Erythroblast (primary cell): ENCODE measurements at places on chromosomes 12 and 14.

DNA sequence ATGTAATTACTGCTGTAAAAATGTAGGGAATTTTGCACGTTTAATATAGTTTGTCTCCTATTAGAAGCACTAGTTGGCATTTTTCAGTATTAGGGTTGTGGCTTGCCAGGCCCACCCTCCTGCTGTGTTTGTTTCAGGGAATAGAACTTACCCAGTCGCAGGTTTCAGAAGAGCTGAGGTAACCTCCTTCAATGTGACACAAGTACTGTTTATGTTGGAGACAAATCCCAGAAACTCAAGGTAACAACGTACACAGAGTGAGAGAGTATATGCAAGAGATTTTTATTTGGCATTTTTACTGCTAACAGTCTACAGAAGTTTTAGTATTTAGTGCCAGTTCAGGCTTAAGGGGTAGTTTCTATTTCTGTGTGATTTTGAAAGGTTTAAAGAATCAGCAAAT lies 284.3 kb downstream of the RAD51B start:
- no peak for DNase-seq

GRCh38 chr14:99546234-99546879 lies 57.6 kb downstream of the CCDC85C start:
- DNase-seq = no peak

DNA sequence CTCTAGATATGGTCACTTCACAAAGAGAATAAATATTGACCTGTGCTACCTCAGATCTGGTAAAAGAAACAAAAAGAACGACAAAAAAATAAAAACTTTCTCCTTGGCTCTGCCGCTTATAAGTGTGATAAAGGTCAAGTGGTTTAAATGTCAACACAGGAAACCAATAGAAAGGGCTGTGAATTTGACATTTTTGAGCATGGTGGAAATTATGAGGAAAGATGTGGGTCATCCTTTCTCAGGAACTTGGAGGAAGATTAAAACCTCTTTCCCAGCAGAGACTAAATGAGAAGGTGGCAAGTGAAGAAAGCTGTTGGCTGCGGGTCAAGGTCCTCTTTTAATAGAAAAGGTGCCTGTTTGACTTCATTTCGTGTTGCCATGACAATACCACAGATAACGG lies 28.2 kb downstream of the TESPA1 start:
- DNase-seq = no peak

GRCh38 chr12:25322918-25323531 lies 72.3 kb upstream of the KRAS start:
- no peak for DNase-seq

- no peak for DNase-seq
These were observed 353.0 kb upstream of the TMTC1 start for GRCh38 chr12:30136696-30137095.

DNA sequence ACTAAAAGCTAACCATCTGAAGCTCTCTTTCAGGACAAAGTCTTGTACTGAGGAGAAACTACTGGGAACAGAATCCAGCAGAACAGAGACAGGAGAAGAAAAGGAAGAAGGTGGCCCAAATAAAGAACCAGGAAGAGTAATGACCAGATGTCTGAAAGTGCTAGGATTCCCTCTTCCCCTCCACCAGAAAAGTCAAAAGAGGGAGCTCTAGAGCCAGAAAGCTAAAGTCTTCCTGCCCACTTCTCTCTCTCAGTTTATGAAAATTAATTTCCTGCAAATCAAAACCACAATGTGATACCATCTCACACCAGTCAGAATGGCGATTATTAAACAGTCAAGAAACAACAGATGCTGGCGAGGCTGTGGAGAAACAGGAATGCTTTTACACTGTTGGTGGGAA lies 47.2 kb downstream of the SPPL3 start:
- DNase-seq = no peak

DNA sequence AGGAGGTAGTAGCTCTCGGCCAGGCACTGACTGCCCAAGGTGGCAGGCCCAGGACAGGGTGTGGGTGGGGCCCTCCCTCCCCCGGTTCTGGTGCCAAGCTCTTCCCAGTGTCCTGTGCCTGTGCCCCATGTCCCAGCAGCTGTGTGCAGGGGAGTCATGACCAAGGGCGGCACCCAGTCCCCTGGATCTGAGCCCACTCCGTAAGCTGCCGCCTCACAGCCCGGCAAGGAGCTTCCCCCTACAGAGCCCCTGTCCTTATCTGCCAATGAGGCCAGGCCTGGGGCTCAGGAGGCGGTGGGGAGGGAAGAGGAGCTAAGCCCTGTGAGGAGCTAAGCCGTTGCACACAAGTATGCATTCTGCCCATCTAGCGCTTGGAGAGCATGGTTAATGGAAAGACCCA lies 5.6 kb upstream of the C14orf180 start:
- peak; percentile 40 for DNase-seq

DNA sequence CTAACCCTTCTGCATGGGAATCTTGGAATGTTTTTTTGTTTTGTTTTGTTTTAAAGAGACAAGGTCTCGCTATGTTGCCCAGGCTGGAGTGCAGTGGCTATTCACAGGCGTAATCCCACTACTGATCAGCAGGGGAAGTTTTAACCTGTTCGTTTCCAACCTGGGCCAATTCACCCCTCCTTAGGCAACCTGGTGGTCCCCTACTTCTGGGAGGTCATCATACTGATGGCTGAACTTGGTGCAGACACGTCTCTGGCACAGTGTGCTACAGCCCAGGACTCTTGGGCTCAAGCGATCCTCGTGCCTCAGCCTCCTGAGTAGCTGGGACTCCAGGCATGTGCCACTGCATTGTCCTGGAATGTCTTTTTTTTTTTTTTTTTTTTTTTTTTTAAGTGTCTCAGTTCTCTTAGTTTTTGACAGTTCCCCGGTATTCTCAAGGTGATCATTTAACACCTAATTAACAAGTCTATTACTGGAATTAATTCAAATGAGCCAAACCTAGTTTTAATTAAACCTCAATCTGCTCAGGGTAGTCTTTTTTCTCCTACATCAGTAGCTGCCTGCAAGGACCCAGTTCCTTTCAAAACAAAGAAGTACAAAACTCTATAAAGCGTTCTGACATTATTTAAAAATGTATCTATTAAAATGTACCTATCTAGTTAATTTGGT lies 49.0 kb upstream of the ISM2 start:
- no peak for DNase-seq

GRCh38 chr14:71645656-71646055 lies 286.6 kb upstream of the RGS6 start:
- no peak for DNase-seq
